ENCODE measurements at places on chromosomes 5 and 9. TPM values are rescaled to one million over a fixed set of nuclear protein-coding genes. Genes with fewer than 3 reads are reported as not detected.

The OR5C1 gene
- not detected for total RNA-seq

The TLR4 gene
- total RNA-seq, result 7.6 TPM

The GGTA1 gene
- 1.2 TPM for total RNA-seq

The VCAN gene
- 7.2 TPM for total RNA-seq

The SEMA6A gene
- 8.5 TPM for total RNA-seq

The C8G gene
- 407 TPM for total RNA-seq

The GLIPR2 gene
- 3.3 TPM for total RNA-seq

The NFIL3 gene
- total RNA-seq, result 33.9 TPM

The DNM1 gene
- total RNA-seq, result 0.74 TPM

- no peak overlapping the region for H3K4me3 ChIP-seq
- no peak for DNase-seq
- H3K27me3 ChIP-seq, result no peaks in the 10 kb centered on the region
- H3K4me1 ChIP-seq, result no peaks in the 10 kb centered on the region
These were observed 26.6 kb downstream of the DUSP1 start for GRCh38 chr5:172744123-172745104.

DNA sequence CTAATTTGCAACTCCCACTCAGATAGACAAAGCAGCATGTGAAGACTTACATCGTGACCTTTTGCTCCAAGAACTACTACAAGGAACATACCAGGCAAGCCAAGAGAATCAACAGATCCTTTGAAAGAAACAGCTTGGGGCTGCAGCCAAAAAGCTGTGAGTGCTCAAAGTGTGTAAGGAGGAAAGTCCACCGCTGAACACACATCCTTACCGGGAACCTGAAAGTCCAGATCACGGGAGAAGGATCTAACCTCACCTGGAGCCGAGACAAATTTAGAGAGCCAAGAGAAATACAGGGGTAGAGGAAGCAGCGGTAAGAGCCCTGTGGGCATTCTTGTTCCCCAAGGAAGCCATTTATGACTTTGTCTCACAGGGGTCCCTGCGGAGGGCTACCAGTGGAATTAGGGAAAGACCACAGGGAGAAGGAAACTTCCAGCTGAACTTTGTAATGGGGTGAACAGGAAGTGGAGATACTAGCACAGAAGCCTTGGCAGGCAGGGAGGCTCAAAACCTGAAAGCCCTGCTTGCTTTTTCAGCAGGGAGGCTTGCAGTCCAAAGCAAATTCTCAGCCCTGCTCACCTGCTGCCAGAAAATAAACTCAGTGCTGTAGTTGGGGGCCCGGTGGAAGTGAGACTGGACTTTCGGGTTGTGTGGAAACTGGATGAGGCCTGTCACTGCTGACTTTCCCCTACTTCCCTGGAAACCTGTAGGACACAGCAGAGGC, 350.2 kb downstream of the DTWD2 start:
- DNase-seq, result no peak
- H3K4me1 ChIP-seq, result no peaks in the 10 kb centered on the region
- H3K27me3 ChIP-seq, result no peaks in the 10 kb centered on the region
- no peak overlapping the region for H3K27ac ChIP-seq
- H3K36me3 ChIP-seq, result no peaks in the 10 kb centered on the region
- H3K4me3 ChIP-seq, result no peak overlapping the region

DNA sequence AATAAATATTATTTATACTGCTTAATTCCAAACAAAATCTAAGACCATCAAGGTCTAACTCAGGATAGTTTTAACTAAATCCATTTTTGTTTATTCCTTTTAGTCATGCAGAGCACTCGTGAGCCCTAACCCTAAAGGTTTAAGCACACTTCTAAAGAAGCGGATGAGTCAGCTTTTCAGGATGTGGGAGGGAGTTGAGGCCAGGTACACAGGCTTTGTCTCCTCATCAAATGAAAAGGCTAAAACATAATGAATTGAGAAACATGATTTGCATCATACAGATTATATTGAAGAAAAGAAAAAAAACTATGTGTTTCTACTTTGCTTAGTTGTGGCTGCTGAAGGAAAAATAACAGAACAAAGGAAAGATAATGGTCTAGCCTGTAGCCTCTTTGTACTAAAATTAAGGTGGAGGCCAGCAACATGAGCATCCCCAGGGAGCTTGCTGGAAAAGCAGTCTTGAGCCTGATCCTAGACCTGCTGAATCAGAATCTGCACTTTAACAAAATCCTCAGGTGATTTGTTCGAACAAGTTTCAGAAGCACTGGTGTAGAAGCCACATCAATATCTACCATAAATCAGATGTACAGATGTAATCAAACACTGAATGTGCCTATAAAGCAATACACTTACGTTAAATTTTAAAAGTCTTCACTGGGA, 21.1 kb upstream of the ISCA1 start:
- no peak overlapping the region for H3K4me3 ChIP-seq
- no peak overlapping the region for H3K27ac ChIP-seq
- peaks cover 80% of the 10 kb centered on the region for H3K36me3 ChIP-seq
- no peaks in the 10 kb centered on the region for H3K4me1 ChIP-seq
- no peak for DNase-seq
- H3K27me3 ChIP-seq, result no peaks in the 10 kb centered on the region

- H3K27ac ChIP-seq, result no peak overlapping the region
- no peak overlapping the region for H3K4me3 ChIP-seq
- no peaks in the 10 kb centered on the region for H3K4me1 ChIP-seq
- H3K36me3 ChIP-seq, result no peaks in the 10 kb centered on the region
- no peaks in the 10 kb centered on the region for H3K27me3 ChIP-seq
- DNase-seq, result no peak
These were observed 497.4 kb upstream of the CYLC2 start for GRCh38 chr9:102497709-102498108.

DNA sequence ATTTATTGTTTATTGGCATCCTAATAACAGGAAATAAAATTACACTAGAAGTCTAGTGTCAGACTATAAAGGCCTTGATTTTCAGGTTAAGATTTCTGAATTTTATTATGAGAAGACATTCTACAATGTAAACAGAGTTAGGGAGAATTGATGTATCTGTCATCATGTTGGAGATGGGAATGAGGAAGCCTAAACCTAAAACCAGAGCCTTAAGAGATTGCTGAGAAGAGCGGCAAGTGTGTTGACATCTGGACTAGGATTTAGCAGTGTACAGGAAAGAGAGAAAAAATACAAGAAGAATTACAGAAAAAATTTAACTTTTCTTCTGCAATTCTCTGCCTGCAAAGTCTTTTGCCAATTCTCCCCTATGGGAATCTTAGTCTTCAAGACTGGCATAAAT, 525.5 kb downstream of the NR2F1-AS1 start:
- H3K4me1 ChIP-seq, result no peaks in the 10 kb centered on the region
- H3K27me3 ChIP-seq, result no peaks in the 10 kb centered on the region
- no peak overlapping the region for H3K27ac ChIP-seq
- no peaks in the 10 kb centered on the region for H3K36me3 ChIP-seq
- DNase-seq, result no peak

GRCh38 chr5:132114150-132115121, 40.8 kb downstream of the CSF2 start:
- no peak for DNase-seq
- H3K36me3 ChIP-seq, result no peaks in the 10 kb centered on the region
- no peaks in the 10 kb centered on the region for H3K4me1 ChIP-seq
- H3K4me3 ChIP-seq, result no peak overlapping the region
- H3K27me3 ChIP-seq, result no peaks in the 10 kb centered on the region

DNA sequence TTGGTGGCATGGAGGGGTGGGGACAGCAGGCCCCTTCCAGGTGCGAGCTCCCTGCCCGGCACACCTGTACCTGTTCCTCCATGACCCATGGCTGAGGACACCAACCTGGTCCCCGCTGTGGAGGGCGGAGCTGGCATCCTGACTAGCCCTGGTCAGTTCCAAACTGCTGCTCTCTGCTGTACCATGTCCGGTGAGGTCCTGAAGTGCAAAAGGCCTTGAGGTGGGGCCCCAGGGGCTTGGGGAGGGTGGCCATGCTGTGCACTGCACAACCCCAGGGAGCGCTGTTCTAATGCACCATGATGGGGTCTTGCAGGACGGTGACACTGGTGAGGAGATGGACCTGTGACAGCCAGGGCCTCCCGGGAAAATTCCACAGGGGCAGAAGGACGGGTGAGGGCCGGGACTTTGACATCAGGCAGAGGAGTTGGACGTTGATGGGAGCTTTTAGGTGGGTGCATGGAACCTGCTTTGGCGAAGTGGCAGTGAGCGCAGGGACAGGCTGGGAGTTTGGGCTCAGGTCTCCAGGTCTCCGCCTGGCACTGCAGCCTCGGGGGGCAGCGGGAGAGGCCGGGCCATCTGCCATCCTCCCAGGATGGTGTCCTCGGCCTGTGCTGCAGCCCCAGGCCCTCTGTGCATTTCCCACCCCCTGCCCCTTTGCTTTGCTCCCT, 38.9 kb downstream of the COL5A1 start:
- H3K4me3 ChIP-seq, result no peak overlapping the region
- no peak overlapping the region for H3K27ac ChIP-seq
- no peak for DNase-seq
- H3K36me3 ChIP-seq, result no peaks in the 10 kb centered on the region
- no peaks in the 10 kb centered on the region for H3K27me3 ChIP-seq

DNA sequence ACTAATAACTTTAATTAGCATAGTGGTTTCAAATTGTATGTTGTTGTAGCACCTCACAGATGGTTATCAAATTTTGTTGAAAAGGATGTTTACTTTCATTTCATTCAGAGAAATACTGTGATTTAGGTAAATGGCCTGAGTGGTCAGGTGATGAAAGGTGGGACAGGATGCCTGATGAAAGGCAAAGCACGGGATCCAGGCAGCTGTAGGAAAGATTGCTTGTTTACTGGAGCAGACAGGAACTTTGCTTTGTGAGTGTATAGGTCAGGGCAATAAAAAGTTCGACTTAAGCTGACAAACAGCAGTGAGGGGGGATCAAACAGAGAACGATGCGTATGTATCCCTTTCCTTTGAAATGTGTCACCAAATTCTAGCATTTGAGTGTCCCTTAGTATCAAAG, 19.0 kb downstream of the KIAA1958 start:
- DNase-seq, result no peak
- H3K4me3 ChIP-seq, result no peak overlapping the region
- H3K27ac ChIP-seq, result peak overlapping the region; percentile 79
- H3K27me3 ChIP-seq, result no peaks in the 10 kb centered on the region

GRCh38 chr9:35960039-35960655, 2.2 kb upstream of the OR2S2 start:
- H3K27me3 ChIP-seq, result no peaks in the 10 kb centered on the region
- H3K4me1 ChIP-seq, result no peaks in the 10 kb centered on the region
- DNase-seq, result no peak

DNA sequence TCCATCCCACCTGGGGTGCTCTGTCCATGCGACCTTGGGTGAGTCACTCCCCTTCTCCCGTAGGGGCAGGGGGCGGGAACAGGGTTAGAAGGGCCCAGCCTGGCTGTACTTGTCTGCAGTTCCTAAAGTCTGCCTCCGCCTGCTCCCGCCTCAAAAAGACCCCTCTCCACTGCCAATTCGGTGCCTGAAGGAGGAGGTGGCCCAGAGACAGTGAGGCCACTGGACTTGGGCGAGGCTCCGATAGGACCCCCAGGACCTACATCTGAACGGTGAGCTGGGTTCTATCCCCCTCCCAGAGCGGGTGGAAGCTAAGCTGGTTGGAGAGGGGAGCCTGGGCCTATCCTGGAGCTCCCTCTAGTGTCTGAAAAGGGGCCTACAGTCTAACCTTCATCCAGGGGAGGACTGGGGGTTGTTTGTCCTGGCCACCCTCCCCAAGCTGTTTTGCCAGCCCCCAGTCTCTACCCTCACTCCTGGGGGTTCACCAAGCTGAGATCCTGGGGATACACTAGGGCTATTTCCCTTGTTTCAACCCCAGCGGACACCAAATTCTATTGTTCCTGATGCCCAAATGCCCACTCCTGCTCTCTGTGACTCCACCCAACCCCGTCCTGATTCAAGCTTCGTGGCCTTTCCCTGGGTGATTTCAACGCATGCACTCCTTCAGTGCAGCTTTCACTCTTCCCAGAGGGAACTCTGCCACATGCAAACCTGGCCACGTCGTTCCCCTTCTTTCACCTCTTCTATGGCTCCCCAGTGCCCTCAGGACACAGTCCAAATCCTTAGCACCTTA, 6.1 kb upstream of the CRB2 start:
- DNase-seq, result peak; percentile 60
- no peaks in the 10 kb centered on the region for H3K4me1 ChIP-seq
- no peaks in the 10 kb centered on the region for H3K36me3 ChIP-seq
- H3K27me3 ChIP-seq, result no peaks in the 10 kb centered on the region
- no peak overlapping the region for H3K27ac ChIP-seq

GRCh38 chr5:41955432-41956024, 30.4 kb downstream of the FBXO4 start:
- no peaks in the 10 kb centered on the region for H3K36me3 ChIP-seq
- DNase-seq, result no peak
- H3K27me3 ChIP-seq, result no peaks in the 10 kb centered on the region
- H3K27ac ChIP-seq, result no peak overlapping the region
- no peaks in the 10 kb centered on the region for H3K4me1 ChIP-seq

DNA sequence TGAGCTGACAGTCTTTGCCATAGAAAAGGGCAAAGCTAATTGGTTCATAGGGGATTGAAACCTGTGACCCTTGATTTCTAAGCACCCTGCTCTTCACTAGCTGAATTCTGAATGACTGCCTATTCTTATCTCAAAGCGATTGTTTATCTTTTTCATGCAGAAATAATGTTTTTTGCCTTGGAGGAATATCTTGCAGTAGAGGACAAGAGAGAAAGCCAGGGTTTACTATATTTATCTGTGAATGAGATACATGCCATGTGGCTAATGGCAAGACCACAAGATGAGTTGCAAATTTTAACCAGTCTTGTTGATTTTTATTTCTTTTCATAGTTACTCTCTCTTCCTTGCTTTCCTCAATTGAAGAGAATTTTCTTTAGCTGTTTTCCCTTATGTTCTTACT, 185.0 kb downstream of the CNTLN start:
- H3K27ac ChIP-seq, result no peak overlapping the region
- H3K36me3 ChIP-seq, result no peaks in the 10 kb centered on the region
- no peak overlapping the region for H3K4me3 ChIP-seq
- no peaks in the 10 kb centered on the region for H3K4me1 ChIP-seq
- H3K27me3 ChIP-seq, result no peaks in the 10 kb centered on the region

DNA sequence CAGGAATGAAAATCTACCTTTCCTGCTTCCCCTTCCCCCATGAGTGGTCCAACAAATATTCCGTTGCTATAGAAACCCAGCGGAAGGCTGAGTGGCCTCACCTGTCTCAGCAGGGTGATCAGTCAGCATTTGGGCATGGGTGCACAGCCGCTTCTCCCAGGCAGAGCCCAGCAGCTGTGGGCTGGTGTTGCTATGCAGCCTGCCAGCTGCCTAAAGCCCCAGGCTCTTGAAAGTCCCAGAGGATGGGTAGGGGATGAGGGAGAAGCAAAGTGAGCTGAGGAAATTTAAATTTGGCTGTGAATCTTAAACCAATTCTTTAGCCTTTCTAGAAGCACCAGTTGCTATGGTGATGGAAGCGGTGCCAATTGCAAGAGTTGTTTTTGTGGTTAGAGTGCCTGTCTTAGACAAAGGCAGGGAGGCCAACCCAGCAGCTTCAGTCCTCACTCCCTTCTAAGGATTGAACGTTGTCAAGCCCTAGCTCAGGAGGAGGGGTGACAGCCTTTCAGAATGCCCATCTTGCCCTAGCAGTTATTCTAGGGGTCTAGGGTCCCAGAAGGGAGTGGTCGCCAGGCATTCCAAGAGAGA, 151.5 kb upstream of the PITX1 start:
- no peaks in the 10 kb centered on the region for H3K36me3 ChIP-seq
- DNase-seq, result no peak
- no peak overlapping the region for H3K4me3 ChIP-seq
- H3K27me3 ChIP-seq, result no peaks in the 10 kb centered on the region
- no peak overlapping the region for H3K27ac ChIP-seq

GRCh38 chr5:128228521-128228920, 145.0 kb downstream of the SLC12A2 start:
- no peak overlapping the region for H3K4me3 ChIP-seq
- no peaks in the 10 kb centered on the region for H3K36me3 ChIP-seq
- no peaks in the 10 kb centered on the region for H3K27me3 ChIP-seq
- no peak overlapping the region for H3K27ac ChIP-seq
- no peak for DNase-seq
